Effector CD8-positive, alpha-beta T cell (primary cell): ENCODE measurements at places on chromosomes 6 and 20.

- no peak for DNase-seq
These were observed 156.8 kb upstream of the ARID1B start for GRCh38 chr6:156620331-156620730.

DNA sequence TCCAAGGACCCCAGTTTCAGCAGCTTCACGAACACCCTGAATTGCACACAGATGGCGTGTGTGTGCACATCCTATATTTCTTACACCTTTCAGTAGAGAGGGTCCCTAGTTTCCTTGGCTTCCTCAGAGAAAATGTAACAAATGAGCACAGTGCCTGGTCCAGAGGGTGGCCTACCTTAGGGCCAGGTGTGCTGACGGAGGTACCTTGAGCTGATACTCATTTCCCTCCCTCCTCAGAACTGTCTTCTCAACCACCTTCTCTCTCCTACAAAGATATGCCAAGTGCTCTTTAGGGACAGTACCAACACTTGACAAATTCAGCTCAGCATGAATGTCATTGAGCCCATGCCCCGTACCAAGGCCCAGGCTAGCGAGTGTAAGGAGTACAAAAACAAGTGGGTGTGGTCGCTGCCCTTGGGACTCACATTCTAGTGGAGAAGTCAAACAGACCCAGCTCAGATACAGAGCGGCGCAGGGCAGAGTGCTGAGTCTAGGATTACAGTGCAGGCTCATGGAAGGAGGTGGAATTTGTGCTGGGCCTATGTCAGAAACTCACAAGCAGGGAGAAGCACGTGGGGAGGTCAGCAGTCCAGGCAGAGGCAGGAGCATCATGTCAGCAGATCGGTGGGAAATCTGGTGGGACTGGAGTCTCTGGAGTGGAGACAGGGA, 9.6 kb upstream of the BPHL start:
- DNase-seq = no peak

- DNase-seq = no peak
These were observed 118.9 kb downstream of the MACROD2 start for GRCh38 chr20:14114065-14114704.

DNA sequence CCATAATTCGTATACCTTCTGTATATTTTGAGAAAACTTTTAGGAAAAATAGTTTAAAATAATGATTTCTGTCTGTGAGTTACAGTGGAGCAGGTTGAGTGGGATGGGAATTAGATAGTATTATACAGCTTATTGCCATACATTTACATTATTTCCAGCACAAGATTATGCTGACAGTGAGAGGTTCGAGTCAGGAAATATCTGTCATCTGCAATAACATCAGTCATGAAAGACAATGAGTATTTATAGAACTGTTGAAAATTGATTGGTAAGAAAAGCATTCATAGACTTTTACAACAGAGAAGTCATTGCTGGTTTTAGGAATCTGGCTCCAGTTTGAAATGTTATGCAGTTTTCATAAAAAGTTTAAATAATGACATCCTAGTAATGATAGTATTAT, 45.9 kb downstream of the FAM135A start:
- no peak for DNase-seq

DNA sequence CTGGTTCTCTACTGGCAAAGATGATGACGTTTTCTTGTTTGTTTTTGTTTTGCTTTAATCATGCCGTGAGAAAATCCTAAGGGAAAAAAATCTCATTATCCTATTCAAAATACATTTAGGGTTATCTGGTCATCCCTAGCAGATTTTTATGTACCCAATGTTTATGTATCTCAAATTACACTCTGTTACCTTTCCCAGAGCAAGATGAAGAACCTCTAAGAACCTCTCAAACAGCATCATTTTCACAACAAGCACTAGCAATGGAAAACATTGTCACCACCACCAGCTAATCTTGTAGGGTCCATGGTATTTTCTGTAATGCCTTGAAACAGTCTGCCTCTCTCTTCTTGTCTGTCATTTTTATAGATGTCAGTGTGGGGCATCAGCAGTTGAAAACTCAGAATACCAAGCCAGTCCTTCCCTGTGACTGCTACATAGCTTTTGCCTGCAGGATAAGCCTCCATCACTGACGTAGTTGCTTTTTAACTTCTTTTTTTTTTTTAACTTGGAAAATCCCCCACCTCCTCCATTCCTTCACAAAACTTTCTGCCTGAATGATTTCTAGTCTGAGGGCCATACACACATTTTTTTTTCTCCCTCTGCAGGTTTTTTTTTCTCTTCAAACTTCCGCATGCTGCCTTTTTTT, 2.4 kb upstream of the SNAP25 start:
- no peak for DNase-seq
